ENCODE measurements at places on chromosomes 2 and 18.

- no peaks in the 10 kb centered on the region for H3K4me1 ChIP-seq
- no peaks in the 10 kb centered on the region for H3K27me3 ChIP-seq
- H3K4me3 ChIP-seq: no peak overlapping the region
- no peak for ATAC-seq
Measured at GRCh38 chr2:135202751-135203150, 150.7 kb downstream of the RAB3GAP1 start.

GRCh38 chr2:219517954-219518778 is 3.9 kb downstream of the ASIC4 start:
- no peak for ATAC-seq
- no peak overlapping the region for H3K27ac ChIP-seq
- peaks cover 8% of the 10 kb centered on the region for H3K36me3 ChIP-seq
- H3K4me1 ChIP-seq: peaks cover 19% of the 10 kb centered on the region
- peaks cover 63% of the 10 kb centered on the region for H3K27me3 ChIP-seq

DNA sequence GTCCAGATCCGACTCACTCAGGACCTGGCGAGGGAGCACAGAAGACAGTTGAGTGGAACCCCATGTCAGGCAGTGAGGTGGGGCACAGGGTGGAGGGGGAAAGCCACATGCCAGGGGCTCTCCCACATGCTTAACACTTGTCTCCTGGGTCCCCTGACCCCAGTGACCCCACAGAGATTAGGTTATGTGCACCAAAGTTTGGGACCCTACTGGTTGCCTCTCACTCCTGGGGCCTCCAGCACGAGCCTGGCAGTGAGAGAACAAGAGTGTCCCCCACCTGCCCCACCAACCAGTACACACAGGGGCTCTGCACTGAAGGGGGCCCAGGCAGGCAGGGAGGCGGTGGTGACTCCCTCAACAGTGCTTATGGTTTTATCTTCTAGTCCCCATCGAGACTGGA is 58.3 kb downstream of the CIB4 start:
- no peaks in the 10 kb centered on the region for H3K36me3 ChIP-seq
- no peaks in the 10 kb centered on the region for H3K4me1 ChIP-seq
- no peak overlapping the region for H3K27ac ChIP-seq
- H3K27me3 ChIP-seq: peaks cover 27% of the 10 kb centered on the region
- H3K4me3 ChIP-seq: no peak overlapping the region

- no peaks in the 10 kb centered on the region for H3K27me3 ChIP-seq
- ATAC-seq: peak; percentile 83
- H3K36me3 ChIP-seq: no peaks in the 10 kb centered on the region
- peak overlapping the region; percentile 67 for H3K27ac ChIP-seq
- peaks cover 14% of the 10 kb centered on the region for H3K4me1 ChIP-seq
Measured at GRCh38 chr2:181178130-181178529, 197.7 kb downstream of the UBE2E3 start.

- H3K4me1 ChIP-seq: no peaks in the 10 kb centered on the region
- ATAC-seq: no peak
- H3K27ac ChIP-seq: no peak overlapping the region
- H3K4me3 ChIP-seq: no peak overlapping the region
- H3K27me3 ChIP-seq: peaks cover 12% of the 10 kb centered on the region
Measured at GRCh38 chr2:13030606-13031005, 313.9 kb downstream of the TRIB2 start.

DNA sequence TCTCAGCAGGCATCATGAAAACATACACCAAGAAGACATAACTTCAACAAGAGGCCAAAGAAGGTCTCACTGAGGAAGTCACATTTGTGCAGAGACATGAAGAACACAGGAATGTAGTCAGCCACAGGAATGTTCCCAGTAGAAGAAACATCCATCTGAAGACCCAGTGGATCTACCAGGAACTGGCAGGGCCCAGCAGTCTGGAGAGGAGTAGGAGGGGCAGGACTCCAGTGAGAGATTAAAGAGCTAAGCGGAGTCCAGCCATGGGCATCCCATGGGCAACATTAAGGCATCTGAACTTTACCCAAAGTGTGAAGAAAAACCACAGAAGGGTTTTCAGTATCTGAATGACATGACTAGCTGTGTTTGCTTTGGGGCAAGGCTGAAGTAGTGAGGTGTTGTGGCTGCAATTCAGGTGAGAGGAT is 103.1 kb downstream of the UPP2 start:
- no peak overlapping the region for H3K27ac ChIP-seq
- ATAC-seq: peak; percentile 40
- H3K4me3 ChIP-seq: no peak overlapping the region
- no peaks in the 10 kb centered on the region for H3K36me3 ChIP-seq

DNA sequence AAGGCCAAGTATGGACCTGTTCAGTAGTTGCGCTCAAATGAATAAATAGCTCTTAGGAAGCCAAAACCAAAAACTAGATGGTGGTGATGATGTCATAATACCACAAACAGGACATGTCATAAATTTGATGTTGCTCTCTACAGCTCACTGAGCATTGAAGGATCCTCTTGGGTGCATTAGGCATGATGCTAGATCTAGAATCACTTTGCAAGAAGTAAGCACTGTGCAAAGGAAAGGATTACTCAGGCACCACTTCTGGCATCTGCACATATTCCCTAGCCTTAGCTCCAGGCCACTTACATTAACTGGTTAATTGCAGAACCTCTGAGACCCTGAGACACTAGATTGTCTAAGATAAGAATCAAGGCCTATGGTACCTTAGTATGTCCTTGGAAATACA is 58.0 kb downstream of the LRRTM1 start:
- no peak overlapping the region for H3K27ac ChIP-seq
- H3K4me3 ChIP-seq: no peak overlapping the region
- no peaks in the 10 kb centered on the region for H3K36me3 ChIP-seq
- ATAC-seq: no peak
- no peaks in the 10 kb centered on the region for H3K4me1 ChIP-seq

DNA sequence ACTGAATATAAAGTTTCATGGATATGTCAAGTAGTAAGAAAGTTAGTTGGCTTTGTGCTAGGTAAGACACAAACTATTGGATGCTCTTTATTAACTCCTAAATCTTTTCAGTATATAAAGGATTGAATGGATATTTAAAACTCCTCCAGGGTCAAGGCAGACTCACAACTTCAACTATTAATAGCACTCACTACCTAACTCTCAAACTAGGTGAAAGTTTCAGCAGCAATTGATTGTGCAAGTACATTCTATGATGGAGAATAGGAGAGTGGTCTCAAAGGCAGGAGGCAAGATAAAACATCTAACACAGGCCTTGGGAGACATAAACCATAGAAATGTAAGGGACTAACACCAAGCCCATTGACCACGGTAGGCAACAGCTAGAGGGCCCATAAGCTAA is 328.9 kb upstream of the CHAC2 start:
- no peak overlapping the region for H3K4me3 ChIP-seq
- H3K36me3 ChIP-seq: no peaks in the 10 kb centered on the region
- no peak for ATAC-seq
- peaks cover 4% of the 10 kb centered on the region for H3K27me3 ChIP-seq

- no peak for ATAC-seq
- H3K36me3 ChIP-seq: peaks cover 32% of the 10 kb centered on the region
- no peak overlapping the region for H3K4me3 ChIP-seq
- peaks cover 10% of the 10 kb centered on the region for H3K4me1 ChIP-seq
- H3K27ac ChIP-seq: no peak overlapping the region
- H3K27me3 ChIP-seq: no peaks in the 10 kb centered on the region
Measured at GRCh38 chr2:45606796-45607195, 4.3 kb downstream of the SRBD1 start.

- peak overlapping the region; percentile 55 for H3K4me3 ChIP-seq
- peaks cover 30% of the 10 kb centered on the region for H3K36me3 ChIP-seq
- H3K4me1 ChIP-seq: peaks cover 16% of the 10 kb centered on the region
- H3K27me3 ChIP-seq: no peaks in the 10 kb centered on the region
- peak overlapping the region; percentile 70 for H3K27ac ChIP-seq
Measured at GRCh38 chr2:202700075-202700901, 65.5 kb downstream of the FAM117B start.

DNA sequence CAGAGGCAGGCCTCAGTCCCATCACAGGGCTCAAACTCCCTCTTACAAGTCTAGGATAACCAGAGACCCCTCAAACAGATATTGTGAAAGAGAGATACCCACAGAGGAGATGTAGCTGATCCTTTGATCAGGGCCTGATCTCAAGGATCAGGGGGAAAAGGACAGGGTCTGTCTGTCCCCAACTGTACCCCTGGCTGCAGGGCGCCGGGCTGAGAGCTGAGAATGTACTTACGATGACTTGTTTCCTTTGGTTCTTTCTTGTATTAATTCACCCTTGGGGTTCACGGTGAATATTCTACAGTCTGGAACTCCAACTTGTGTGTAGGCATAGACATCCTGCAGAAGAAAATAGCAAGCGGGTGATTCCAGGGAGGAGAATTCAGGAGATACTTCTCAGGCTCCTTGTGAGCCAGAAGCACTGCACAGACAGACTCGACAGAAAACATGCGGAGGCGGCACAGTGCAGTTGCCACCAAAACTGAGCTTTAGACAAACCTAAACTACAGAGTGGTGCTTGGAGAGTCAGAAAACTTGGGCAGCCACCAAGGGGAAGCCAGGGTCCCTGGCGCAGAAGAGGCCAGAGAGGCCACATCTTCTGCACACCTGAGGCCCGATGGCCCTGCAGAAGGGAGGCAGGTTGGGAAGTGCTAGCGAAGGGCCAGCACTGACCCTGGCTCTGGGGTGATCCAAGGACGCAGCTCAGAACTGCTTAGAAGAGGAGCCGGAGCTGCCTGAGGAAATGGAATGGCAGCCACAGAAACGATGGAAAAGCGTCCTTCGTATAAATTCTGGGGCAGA is 73.9 kb downstream of the EMILIN2 start:
- H3K27me3 ChIP-seq: no peaks in the 10 kb centered on the region
- no peak overlapping the region for H3K4me3 ChIP-seq
- H3K4me1 ChIP-seq: peaks cover 8% of the 10 kb centered on the region
- peak overlapping the region; percentile 76 for H3K27ac ChIP-seq
- no peak for ATAC-seq

DNA sequence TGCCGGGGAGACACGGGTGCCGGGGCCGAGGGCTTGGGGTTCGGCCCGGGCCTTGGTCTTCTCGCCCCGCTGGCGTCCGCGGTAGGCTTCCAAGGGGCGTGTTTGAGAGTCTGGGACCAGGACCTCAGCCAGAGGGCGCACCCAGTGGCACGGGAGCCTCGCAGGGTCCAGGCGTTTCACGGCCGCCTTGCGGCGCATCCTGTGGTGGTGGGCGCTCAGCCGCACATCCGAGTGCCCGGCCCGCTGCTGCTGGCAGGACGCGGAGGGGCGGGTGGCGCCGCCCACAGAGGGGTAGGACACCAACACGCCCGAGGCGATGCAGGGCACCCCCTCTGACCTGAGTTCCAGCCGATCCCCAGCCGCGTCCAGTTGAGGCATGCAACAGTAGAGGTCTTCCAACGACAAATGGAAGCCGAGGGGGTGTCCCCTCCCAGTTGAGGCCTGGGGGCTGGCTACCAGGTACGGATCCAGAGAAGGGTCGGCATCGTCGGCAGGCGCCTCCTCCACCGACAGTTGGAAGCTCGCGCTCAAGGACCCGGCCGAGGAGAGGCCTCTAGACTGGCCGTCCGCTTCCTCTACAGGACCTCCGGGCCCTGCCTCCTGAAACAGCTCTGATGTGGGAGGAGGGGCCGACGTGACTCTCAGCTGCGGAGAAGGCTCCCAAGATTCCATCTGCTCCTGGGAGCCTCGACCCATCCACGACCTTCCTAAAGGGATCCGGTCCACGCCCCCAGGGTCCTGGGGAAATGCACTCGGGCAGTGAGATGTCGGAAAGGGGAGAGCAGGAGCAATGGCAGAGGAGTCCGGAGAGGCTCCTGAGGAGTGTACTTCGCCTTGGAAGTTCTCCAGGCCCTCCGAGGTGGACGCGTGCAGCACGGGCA is 6.3 kb downstream of the C2orf81 start:
- no peak overlapping the region for H3K27ac ChIP-seq
- H3K27me3 ChIP-seq: peaks cover 3% of the 10 kb centered on the region
- H3K4me1 ChIP-seq: peaks cover 5% of the 10 kb centered on the region
- no peaks in the 10 kb centered on the region for H3K36me3 ChIP-seq
- peak overlapping the region; percentile 56 for H3K4me3 ChIP-seq

DNA sequence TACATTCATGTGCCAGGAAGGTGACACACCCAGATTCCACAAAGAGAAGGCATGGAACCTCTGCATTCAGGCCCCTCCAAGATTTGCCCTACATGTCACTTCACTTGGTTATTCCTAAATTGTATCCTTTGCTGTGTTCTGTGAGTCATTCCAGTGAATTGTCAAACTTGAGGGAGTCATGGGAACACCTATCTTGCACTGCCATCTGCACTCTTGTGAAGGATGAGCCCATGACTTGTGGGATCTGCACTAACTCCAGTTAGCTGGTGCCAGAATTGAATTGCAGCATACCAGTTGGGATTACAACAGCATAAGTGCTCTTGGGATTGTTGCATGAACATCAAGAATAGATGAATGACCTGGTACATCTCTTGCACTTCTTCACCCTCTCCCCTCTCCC is 1288.0 kb upstream of the ZEB2 start:
- no peak for ATAC-seq
- no peaks in the 10 kb centered on the region for H3K27me3 ChIP-seq
- H3K4me3 ChIP-seq: no peak overlapping the region
- no peaks in the 10 kb centered on the region for H3K4me1 ChIP-seq

- H3K4me1 ChIP-seq: peaks cover 17% of the 10 kb centered on the region
- ATAC-seq: peak; percentile 77
- peak overlapping the region; percentile 9 for H3K27ac ChIP-seq
Measured at GRCh38 chr2:9573013-9573720, 17.5 kb upstream of the ADAM17 start.

GRCh38 chr2:163324677-163325076 is 411.1 kb downstream of the FIGN start:
- H3K27me3 ChIP-seq: no peaks in the 10 kb centered on the region
- no peak overlapping the region for H3K4me3 ChIP-seq
- ATAC-seq: no peak
- H3K27ac ChIP-seq: no peak overlapping the region

DNA sequence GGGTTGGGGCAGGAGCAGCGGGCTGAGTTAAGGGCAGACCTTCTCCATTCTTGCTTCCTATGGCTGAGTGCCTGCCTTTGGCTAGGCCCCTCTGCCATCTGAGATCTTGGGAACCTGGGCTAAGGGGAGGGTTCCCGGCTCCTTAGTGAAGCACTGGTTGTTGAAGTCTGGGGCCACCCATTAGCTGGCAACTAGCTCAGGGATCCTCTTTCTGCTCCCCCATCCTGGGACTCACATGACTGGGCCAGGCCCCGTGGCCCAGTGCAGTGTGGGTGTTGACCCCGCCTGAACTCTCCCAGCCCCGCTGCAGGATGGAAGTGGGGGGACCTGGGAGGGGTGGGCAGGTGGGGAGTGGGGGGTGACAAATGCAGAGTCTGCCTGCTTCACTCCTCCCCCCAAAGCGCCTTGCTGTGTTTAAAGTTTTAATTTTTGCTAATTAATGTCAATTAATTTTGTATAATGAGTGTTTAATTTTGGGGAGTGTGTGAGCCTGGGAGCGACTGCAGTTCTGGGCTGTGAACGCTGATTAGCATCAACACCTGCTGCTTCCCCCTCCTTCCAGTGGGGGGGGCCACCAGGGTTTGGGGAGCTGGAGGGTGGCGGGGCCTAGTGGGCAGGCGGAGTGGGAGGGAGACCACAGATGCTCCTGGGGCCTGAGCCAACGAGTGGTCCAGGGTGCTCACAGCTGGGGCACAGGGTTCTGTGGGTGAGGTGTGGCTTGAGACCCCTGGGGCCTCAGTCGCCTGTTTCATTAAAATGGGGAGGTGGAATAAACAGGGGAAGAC is 55.2 kb downstream of the EMX1 start:
- H3K27me3 ChIP-seq: peaks cover 5% of the 10 kb centered on the region
- H3K4me3 ChIP-seq: no peak overlapping the region

Data from activated T-helper 17 cell treated with anti-CD3 and anti-CD28 coated beads, Interleukin-2, amount 50 U/mL, for 72 hours (primary cell).